Myocyte (in vitro differentiated cells): ENCODE measurements at places on chromosomes 5 and 9. TPM values are rescaled to one million over a fixed set of nuclear protein-coding genes. Genes with fewer than 3 reads are reported as not detected.

Gene PLPP1
- total RNA-seq: 94.7 and 154 TPM in 2 replicates

Gene FRRS1L
- total RNA-seq: not detected in 2 replicates

Gene BOD1
- total RNA-seq: 91.8 and 110 TPM in 2 replicates

DNA sequence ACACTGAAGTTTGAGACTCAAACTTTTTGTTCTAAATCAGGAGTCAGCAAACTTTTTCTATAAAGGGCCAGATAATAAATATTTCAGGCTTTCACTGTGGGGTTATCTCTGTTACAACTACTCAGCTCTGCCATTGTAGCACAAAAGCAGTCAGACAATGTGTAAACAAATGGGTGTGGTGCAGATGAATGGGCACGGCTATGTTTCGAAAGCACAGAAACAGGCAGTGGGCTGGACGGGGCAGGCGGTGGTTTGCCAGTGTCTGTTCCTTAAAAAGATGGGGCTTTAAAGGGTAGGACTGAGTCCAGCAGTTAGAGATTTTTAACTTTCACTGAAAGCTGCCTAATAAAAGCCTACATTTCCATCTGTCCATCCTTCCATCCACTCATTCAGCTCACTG is 48.9 kb downstream of the PFDN1 start:
- peak; percentile 26 for DNase-seq

DNA sequence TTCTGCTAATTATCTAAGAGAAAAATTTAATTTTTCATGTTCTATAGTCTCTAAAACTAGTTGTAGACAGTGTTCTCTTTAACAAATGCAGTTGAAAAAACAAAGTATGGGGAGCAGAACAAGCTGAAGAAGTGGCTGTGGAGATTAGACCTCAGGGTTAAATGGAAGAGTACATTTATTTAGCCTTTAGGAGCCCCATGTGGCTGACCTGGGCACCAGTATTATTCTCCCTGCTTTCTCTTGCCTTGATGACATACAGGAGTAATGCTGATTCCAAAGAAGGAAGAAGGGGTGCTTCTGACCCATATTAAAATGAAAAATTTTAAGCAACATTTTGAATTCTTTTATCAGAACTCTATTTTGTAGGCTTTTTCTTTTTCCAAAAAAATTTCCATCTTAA is 312.3 kb upstream of the RIOK2 start:
- DNase-seq: no peak

- no peak for DNase-seq
These were observed 497.0 kb upstream of the GRAMD2B start for GRCh38 chr5:125926172-125926571.

- DNase-seq: no peak
These were observed 66.8 kb upstream of the NEURL1B start for GRCh38 chr5:172573986-172574870.

DNA sequence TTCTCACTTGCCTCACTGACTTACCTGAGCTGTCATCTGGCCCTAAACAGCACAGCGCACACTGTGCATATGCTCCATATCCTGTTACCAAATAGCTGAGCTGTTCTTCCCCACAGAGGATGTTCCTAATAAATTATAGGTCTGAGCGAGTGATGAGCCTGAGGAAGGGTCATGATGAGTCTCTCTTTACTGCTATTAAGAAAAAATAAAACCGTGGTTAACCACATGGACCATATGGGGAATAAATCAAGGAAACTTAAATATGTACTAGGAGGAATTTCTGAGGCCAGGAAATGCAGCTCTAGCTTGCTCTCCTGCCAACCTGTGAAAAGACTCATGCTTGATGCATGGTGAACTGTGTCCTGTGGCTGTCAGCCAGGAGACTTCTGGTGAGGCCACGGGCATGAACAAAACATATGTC is 424.8 kb upstream of the DMAC1 start:
- DNase-seq: no peak

GRCh38 chr5:157719245-157719644 is 12.0 kb upstream of the THG1L start:
- no peak for DNase-seq

- no peak for DNase-seq
These were observed 66.4 kb upstream of the ATP10B start for GRCh38 chr5:160918386-160918785.

GRCh38 chr9:5892456-5893133 is 1.9 kb downstream of the MLANA start:
- DNase-seq: no peak

DNA sequence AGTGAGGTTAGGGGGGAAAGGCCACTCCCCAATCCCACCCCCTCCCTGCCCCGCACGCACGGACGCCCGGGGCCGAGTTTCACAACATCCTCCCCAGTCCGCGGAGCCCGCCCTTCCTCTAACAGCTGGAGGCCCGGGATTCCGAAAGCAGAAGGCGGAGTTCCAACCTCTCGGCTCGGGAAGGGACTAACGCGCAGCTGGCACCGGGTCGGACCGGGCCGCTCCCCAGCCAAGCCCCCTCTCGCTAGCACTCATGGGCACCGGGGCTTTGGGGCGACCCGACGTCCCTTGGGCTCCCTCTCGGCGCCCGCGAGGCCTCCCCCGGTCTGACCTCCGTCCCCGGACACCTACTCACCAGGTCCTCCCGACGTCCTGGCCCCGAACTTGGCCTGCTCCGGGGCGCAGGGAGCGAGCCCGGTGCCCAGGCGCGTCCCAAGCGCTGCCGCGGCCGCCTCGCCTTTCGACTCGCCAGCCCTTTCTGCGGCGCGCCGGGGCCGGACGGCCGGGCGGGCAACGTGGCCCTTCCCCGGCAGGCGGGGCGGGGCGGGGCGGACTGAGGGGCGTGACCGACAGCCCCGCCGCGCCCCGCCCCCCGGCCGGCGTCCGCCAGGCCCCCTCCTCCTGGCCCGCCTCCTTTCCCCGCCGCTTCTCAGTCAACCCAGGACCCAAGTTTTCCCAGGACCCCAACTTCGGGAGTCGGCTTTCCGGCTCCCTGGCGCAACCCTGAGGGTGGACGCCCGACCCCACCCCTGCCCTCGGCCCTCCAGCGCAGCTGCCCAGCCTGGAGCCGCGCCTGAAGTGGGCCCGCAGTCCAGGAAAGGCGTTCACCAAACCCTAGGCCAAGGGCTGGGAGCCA is at the start of gene MGAT1:
TSS of gene MGAT1 (minus strand) at position 482 of the 856 bp plus-strand sequence. CDS start 9,835 bp downstream, outside the sequence.
- DNase-seq: peak; percentile 84

DNA sequence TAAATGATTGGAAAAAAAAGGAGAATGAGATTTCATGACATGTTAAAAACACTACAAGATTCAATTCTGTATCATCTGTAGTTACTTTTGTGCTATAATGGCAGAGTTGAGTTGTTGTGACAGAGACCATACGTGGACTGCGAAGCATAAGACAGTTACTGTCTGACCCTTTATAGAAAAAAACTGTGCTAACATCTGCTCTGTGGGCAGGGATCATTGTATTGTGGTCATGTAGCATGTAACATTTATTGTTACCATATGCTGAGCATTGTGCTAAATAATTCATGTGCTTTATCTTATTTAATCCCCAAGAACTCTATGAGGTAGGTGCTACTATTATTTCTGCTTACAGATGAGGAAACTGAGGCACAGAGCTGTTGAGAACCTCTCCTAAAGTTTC is 147.3 kb upstream of the HMHB1 start:
- no peak for DNase-seq
